ENCODE measurements at places on chromosomes 11 and 22.

GRCh38 chr22:17896586-17896985, 122.3 kb upstream of the BID start:
- DNase-seq = no peak

- no peak for DNase-seq
Measured at GRCh38 chr11:94735907-94736306, 32.2 kb upstream of the AMOTL1 start.

GRCh38 chr22:20128619-20128901, 3.0 kb upstream of the ZDHHC8 start:
- no peak for DNase-seq

DNA sequence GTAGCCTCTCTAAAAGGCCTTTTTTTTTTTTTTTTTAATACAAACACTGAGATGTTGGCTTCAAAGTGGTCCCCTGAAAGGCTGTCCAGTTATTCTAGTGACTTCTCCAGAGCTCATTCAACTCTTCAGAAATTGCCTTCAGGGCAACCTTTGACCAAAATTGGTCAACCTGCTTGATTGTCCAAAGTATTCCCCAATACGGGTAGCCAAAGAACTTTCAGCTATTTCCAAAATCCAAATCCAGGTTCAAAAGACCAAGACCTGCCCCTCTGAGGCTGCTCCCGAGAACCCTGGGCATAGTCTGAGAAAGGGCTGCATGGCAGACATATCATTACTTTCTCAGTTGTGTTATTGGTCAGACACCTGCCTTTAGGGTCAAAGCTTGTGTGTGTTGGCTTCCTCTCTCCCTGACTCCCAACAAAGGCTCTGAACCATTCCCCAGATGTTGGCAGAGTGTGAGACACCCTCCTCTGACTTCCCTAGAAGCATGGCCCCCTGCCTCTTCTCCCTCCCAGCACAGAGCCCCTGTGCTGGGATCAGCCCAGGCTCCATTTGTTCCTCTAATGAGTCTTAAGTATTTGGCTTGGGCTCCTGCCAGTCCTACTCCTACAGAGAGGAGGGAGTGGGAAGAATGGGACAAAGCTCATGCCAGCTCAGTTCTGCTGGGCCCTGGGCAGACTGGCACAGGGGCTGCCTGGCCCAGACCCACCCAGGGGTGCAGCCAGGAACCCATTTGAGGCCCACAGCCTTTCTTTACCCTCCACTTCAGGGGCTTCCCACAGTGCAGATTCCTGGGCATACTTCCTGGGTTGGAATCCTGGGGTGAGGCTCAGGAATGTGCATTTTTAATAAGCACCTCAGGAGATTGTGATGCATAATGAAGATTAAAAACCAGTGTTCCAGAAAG, 30.3 kb downstream of the TNKS1BP1 start:
- no peak for DNase-seq

- no peak for DNase-seq
Measured at GRCh38 chr11:15519911-15520310, 405.2 kb downstream of the INSC start.

- no peak for DNase-seq
Measured at GRCh38 chr11:67119585-67120391, 725 bp downstream of the KDM2A start.

DNA sequence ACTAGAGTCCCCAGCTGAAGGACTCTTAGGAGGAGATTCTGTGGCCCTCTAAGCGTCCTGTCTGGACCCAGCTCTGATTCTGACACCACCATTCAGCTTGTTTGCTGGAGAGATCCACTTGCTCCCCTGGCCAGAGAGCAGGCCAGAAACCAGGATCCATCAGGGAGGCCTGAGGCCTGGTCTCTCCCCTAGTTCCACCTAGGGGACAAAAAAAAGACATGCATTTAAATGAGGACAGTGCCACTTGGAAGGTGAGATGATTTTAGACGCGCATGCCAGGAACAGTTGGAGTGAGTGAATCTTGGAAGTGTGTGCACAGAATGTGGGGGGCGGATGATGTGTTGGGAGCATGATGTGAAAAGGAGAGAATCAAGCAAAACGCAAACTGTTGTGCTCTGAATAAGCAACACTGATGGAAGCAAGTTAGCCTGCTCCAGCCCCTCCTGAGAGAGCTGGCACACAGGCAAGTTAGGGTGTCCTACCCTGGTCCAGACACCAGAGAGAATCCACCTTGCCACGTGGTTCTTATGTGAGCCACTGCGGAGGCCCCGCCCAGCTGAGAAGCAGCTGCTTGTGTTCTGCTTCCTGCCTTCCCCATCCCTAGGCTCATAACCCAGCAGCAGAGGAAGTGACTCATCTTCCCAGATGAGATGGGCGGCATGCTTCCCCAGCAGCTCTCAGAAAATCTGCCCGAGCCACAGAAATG, 8.0 kb upstream of the SLCO2B1 start:
- DNase-seq = peak; percentile 55

- no peak for DNase-seq
Measured at GRCh38 chr22:46528121-46528610, 9.3 kb downstream of the CELSR1 start.

DNA sequence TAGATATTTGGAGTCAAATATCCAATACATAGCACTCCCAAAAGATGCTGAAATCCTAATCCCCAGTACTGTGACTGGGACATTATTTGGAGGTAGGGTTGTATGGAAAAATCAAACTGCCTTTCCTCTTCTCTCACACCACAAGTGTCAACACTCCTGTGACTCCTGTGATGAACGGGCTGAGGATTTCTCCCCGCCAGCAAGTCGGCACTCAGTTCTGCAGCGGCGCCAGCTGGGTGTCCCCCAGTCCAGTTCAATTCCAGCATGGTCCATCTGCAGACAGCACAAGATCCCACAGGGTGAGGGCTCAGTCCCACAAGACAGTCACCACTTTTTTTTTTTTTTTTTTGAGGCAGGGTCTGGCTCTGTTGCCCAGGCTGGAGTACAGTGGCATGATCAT, 4.3 kb upstream of the PARVB start:
- DNase-seq = no peak

GRCh38 chr11:13183094-13183825, 94.3 kb upstream of the BMAL1 start:
- DNase-seq = no peak

- DNase-seq = no peak
Measured at GRCh38 chr11:11483627-11484026, 130.6 kb upstream of the CSNK2A3 start.

- DNase-seq = no peak
Measured at GRCh38 chr11:64686466-64687170, 36.4 kb downstream of the NRXN2 start.

GRCh38 chr22:37765953-37766576, 41.7 kb upstream of the GCAT start:
- no peak for DNase-seq

DNA sequence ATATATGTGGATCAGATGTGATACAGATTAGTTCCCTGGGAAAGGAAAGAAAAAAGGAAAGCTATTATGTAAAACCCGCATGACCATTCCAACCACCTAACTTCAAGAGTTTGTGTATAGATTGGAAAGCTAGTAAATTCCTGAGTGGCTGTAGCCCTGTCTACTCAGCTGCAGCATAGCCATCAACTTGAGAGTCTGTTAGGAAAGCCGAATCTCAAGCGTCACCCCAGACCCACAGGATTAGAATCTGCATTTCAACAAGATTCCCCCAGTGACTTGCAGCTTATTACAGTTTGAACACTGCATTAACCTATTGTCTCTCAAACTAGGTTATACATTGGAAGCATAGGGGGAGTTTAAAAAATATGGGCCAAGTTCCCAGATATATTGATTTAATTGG, 921.7 kb downstream of the LRRC4C start:
- no peak for DNase-seq

- DNase-seq = no peak
Measured at GRCh38 chr11:252666-253065, 15.9 kb downstream of the PSMD13 start.

DNA sequence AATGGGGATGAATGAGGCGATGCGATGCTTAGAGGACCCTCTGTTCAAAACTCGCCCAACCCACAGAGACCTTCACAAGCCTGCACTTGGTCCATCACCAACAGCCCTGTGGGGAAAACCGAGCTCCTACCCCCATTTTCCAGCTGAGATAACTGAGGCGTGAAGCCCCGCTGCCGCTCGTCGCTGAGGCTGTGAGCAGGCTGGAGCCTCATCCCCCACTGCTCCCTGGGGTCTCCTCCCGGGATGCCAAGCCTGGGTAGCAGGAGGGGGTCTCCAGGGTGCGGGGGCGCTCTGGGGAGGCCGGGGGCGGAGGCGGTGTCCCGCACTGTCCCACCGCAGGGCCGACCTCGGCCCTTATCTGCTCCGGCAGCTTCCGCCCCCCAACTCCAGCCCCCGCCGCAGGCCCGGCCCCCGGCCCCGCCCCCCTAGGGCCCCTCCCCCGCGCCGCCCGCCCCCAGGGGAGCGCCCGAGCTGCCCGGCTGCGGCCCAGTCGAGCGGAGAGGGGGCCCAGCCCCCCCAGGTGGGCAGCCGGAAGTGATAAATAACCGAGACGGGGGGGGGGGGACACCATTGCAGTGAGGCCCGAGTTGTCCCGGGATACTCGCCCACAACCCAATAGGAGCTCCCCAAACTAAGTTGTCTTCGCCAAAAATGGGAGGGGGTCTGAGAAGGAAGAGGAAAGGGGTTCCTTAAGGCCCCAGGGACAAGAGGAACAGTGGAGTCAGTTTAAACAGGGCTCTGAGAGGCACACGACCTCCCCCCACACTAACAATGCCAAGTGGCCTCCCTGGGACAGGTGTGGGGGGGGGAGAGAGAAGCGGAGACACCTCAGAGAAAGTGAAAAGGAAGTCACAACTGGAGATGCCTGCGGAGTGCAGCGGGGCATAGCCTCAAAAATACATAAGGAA, 8.3 kb upstream of the SLC39A13 start:
- DNase-seq = no peak

- no peak for DNase-seq
Measured at GRCh38 chr11:80916173-80916798, 1475.5 kb upstream of the TENM4 start.

- no peak for DNase-seq
Measured at GRCh38 chr11:33000181-33000580, 15.5 kb upstream of the DEPDC7 start.

GRCh38 chr11:64810891-64811272, 531 bp upstream of the MEN1 start:
- DNase-seq = no peak

GRCh38 chr11:48127521-48128183, 89.0 kb upstream of the OR4B1 start:
- DNase-seq = no peak

DNA sequence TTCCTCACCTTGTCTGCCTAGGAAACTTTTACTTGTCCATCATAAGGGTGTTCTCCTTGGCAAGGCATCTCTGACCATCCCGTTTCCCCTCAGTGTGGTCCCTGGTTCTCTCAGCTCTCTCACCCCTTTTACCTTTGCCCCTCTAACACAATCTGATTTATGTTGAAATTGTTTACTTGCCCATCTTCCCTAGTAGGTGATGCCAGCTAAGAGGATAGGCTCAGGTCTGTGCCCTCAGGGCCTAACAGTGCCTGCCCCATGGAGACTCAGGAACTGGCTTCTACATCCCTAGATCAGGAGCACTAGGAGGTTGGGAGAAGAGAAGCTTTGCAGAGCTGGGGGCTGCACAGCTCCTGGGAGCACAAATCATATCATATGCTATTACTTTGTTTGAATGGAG, 21.1 kb upstream of the ALG8 start:
- no peak for DNase-seq

DNA sequence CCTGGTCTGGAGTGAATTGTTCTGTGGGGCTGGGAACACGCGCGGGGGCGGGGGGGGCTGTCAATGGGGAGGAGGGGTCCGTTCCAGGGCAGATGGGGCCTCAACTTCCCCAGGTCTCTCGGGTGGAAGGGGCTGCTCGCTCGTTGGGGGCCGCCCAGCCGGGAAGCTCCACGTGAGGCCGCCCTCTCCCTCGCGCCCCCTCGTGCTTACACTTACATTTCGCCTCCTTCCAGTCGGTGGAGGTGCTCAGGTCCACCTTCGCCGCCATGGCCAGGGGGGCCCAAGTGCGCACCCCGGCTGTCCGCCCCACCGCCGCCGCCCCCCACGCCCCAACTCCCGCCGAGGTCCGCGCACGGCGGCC, 452 bp downstream of the MACROD1 start:
- peak; percentile 9 for DNase-seq

DNA sequence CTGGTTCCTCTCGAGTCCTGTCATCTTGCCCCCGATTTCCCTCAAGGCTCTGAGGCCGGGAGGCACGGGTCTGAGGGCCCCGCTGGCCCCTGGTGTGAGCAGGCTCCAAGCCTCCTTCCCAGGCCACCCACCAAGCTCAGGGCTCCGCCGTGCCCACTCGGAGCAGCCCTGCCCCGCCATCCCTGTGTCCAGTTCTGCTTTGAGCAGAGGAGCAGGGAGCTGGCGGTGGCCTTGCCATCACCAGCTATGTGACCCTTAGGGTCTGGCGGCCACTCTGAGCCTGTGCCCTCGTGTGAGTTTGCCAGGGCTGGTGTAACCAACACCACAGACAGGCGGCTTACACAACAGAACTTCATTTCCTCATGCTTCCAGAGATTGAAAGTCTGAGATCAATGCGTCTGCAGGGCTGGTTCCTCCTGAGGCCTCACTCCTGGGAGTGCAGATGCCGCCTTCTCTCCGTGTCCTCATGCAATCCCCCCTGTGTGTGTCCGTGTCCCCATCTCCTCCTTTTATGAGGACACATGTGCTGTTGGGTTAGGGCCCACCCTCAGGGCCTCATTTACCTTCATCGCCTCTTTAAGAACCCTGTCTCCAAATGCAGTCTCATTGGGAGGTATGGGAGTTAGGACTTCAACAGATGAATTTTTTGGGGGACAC, 36.5 kb upstream of the CELSR1 start:
- no peak for DNase-seq

- no peak for DNase-seq
Measured at GRCh38 chr22:22865311-22866072, 22.1 kb upstream of the IGLL5 start.

GRCh38 chr22:49994361-49995040, 18.1 kb downstream of the IL17REL start:
- DNase-seq = no peak

DNA sequence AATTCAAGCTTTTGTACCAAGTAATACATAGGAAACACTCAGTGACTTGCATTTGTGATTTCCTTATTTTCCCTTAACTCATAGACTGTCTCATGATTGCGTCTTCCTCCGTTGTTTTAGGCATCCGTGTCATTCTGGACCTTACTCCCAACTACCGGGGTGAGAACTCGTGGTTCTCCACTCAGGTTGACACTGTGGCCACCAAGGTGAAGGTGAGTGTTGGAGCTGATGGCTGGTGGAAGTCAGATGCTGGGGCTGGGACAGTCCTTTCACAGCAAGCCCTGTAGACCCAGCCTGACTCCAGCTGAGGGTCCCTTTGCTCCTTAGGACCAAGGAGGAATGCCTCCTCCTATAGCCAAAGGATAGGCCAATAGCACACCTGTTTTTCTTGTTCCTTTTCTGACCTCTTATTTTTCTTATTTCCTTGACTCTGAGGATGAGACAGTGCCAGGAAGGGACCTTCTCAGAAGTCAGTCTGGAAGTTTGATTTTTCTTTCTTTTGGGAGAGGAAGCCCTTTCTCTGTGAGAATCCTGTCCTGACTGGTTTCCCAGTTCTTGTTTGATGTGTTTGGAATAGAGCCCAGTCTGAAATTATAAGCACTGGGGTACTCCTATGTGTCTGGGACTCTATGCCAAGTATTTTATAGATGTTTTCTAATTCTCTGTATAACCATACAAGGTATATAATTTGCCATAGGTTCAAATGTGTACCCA, 2.2 kb downstream of the SLC3A2 start:
- DNase-seq = no peak

All from stimulated activated CD4-positive, alpha-beta T cell treated with anti-CD3 and anti-CD28 coated beads, Interleukin-15, amount 100 ng/mL, for 1 hour (primary cell).